8988T (cell line): ENCODE measurements at places on chromosomes 6 and 20.
A peak's percentile ranks its signal among the peaks of the same experiment; 100 is the strongest.

- DNase-seq: no peak
Observed at GRCh38 chr6:122153557-122153956, 245.9 kb upstream of the HSF2 start.

DNA sequence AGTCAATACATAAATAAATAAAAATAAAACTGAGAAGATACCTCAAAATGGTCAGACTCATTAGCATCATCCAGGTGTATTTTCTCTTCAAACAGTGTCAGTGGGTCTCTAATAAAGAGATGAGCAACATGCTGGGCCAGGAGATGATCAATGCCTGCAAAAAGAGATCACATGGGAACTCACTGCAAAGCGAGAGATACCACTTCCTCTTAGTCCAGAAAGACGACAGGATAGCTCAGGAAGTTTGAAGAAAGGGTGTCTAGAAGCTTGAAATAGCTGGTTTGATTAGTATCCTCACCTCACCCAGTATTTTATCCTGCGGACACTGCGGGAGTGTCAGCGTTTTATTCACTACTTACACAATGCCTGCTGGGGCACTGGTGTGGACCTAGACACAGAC is 38.0 kb downstream of the GCLC start:
- no peak for DNase-seq

- peak; percentile 90 for DNase-seq
Observed at GRCh38 chr20:49979030-49979832, 3.5 kb upstream of the SNAI1 start.

- DNase-seq: no peak
Observed at GRCh38 chr6:118485601-118486550, 62.2 kb upstream of the PLN start.

GRCh38 chr6:156827382-156827781 is 50.2 kb downstream of the ARID1B start:
- DNase-seq: no peak

- DNase-seq: no peak
Observed at GRCh38 chr6:92559611-92560010, 859.7 kb downstream of the EPHA7 start.

GRCh38 chr6:71510057-71510713 is 221.6 kb downstream of the OGFRL1 start:
- no peak for DNase-seq

DNA sequence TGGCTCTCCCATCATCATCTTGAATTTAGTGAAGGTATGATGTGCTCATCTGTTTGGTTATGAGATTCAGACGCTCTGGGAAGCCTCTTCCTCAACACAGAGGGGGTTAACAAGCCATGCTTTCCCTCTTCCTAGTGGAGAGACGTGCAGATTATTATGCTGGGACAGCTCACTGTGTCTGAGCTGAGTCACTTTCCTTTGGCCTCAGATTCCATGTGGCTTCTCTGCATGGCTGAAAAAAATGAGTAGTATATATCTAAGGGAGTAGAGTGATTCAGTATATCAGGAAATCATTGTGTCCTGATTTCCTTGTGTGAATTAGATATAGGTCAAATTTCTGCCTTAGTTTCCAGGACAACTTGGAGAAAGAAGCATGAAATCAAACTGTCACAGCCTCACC is 52.6 kb downstream of the FIG4 start:
- no peak for DNase-seq

DNA sequence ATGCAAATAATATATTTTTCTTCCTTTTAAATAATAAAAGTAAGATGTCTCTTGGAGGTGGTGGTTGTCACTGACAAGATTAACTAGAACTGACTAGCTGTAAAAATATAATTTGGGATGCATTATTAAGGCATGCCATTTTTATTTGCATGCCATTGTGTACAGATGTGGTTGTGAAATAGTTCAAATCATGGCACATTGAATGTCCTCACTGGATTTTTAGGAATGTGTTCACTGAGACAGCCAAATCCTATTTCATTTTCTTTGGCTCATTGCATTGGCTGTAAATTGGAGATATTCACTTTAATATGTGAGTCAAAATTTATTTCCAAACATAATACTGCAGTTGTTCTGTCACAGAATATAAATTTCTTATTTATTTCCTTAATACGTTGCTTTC is 62.3 kb downstream of the ESR1 start:
- no peak for DNase-seq

DNA sequence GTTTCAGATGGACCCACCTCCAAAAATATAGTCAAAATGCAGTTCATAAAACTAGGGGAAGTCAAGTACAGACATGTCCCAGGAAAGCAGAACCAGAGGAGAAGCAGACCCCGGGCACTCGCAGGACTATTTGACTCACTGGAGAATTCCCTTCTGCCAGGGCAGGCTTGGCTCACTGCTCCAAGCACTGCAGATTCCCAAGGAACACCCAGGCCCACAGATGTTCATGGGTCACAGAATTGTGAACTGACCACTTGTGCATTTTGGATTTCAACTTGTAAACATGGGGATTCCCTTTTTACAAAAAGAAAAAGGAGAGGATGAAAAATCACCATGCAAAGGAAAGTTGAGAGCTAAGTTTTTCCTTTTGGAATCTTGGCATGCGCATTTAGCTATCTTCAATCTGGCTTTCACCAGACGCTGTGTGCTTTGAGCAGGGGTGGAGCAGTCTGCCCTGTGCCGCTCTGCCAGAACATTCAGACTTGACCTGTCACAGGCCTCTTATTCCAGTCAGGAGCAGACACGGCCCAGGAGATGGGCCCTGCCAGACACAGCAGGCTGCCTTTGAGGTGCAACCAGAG is 237.5 kb upstream of the TAB2 start:
- DNase-seq: no peak

GRCh38 chr20:44135417-44136204 is 51.4 kb downstream of the JPH2 start:
- no peak for DNase-seq

DNA sequence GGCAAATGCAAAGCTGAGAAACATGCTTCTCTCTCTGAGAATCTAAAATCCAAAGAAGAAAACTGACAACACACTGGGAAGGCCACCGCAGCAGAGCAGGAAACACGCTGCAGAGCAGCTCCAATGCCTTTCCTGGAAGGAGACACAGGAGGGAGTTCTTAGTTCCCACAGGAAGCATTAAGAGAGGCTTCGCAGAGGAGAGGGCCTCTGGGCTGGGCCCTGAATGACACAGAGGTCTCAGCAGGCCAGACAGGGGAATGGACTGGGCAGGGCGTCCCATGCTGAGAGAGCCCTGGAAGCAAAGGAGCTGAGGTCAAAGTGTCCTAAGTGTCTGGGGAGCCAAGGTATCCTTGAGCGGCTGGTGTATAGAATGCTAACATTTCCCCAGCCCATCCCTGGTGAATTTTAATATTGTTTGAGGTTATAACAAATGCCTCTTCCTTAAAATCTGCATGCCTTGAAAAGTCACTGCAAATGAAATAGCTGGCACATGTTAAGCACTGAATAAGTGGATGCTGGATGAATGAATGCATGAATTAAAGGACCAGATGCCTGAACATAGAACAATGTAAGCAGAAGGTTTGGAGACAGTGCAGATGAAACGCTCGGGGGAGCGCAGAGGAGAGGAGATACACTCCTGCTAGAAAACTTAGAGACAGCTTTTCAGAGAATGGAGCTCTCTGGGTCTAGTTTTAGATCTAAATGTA is 110.0 kb upstream of the SYNDIG1 start:
- DNase-seq: no peak

DNA sequence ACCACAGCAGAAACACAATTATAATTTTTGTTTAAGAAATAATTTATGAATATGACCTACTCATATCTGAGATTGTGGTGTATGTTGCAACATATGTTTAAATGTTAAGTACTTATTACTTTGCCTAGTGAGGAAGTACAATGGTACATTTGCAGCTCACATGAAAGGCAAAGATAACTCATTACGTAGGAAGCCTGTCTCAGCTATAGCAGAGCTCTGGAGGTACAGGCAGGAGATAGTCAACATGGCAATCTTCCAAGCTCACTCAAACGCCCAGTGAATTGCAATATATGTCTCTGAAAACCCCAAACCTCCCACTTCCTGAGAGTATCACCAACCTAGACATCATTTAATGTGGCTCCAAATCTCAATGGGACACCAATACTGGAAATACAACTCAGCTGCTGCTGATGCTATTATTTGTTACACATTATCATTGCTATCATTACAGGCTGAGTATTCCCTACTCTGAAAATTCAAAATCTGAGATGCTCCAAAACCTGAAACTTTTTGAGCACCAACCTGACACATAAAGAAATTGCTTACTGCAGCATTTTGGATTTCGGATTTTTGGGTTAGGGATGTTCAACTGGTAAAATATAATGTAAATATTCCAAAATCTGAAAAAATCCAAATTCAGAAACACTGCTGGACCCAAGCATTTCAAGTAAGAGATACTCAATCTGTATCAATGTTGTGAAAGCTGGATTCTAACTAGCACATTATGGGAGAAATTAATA is 25.1 kb upstream of the GSTA4 start:
- no peak for DNase-seq

- DNase-seq: no peak
Observed at GRCh38 chr6:166957087-166957804, 896 bp upstream of the RNASET2 start.

DNA sequence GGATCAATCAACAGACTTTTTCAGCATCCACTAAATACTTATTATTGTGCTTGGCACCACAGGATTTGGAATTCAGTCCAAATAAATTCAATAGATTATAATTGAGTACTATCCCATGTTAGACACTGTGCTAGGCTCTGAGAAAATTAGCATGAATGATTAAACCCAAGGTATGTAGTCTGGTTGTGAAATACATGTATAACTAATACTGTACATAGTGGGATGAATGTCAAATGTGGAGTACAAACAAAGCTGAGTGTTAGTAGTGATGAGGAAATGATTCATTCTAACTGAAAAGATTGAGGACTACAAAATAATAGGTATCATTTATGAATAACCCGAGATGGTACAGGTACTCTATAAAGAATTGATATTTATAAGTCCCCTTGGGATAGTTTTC is 111.9 kb upstream of the FLRT3 start:
- DNase-seq: no peak

- no peak for DNase-seq
Observed at GRCh38 chr20:44182135-44182765, 4.7 kb downstream of the JPH2 start.
